ENCODE measurements at places on chromosomes 5 and 9. TPM values are rescaled to one million over a fixed set of nuclear protein-coding genes. Genes with fewer than 3 reads are reported as not detected.

FAM163B gene
- total RNA-seq: not detected

PCA3 gene
- not detected for total RNA-seq

C1QTNF2 gene
- not detected for total RNA-seq

DNA sequence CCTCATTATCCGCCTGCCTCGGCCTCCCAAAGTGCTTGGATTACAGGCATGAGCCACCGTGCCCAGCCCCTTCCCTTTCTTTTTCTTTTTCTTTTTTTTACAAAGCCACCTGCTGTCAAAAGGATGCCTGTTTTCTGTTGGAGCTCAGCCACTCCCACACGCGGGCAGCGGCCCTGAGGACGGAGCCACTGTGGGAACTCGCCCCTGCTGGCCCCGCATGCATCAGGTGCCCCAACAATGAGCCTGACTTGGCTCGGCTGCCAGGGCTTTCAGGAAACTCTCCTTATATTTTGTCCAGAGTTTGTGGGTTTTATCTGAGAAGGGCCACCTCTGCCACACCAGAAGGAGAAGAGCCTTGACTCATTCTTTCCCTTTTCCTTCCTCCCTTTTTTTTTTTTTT is 37.1 kb upstream of the LRRC14B start:
- H3K27ac ChIP-seq: no peak overlapping the region
- peaks cover 52% of the 10 kb centered on the region for H3K27me3 ChIP-seq
- no peak for DNase-seq
- H3K36me3 ChIP-seq: no peaks in the 10 kb centered on the region

- H3K27ac ChIP-seq: no peak overlapping the region
- peaks cover 4% of the 10 kb centered on the region for H3K27me3 ChIP-seq
- H3K4me3 ChIP-seq: no peak overlapping the region
- H3K4me1 ChIP-seq: no peaks in the 10 kb centered on the region
- no peak for DNase-seq
Observed at GRCh38 chr5:79844571-79844970, 146.5 kb downstream of the MTX3 start.

DNA sequence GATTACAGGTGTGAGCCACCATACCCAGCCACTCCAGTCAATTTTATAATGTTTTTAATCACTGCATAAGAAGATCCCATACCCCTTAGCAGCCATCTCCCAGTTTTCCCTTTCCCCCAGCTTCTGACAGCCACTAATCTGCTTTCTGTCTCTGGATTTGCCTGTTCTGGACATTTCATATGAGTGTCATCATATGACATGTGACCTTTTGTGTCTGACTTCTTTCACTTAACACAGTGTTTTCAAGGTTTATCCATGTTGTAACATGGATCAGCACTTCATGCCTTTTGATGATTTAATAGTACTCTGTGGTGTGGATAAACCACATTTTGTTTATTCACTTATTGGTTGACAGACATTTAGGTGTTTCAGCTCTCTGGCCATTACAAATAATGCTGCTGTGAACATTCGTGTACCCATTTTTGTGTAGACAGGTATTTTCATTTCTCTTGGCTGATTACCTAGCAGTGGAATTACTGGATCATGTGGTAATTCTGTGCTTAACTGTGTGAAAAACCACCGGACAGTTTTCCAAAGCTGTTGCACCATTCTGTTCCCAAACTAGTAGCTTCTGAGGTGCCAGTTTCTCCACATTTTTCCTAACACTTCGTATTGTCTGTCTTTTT is 8.6 kb downstream of the SUSD3 start:
- H3K27ac ChIP-seq: no peak overlapping the region
- H3K4me3 ChIP-seq: no peak overlapping the region
- no peak for DNase-seq
- peaks cover 16% of the 10 kb centered on the region for H3K4me1 ChIP-seq

DNA sequence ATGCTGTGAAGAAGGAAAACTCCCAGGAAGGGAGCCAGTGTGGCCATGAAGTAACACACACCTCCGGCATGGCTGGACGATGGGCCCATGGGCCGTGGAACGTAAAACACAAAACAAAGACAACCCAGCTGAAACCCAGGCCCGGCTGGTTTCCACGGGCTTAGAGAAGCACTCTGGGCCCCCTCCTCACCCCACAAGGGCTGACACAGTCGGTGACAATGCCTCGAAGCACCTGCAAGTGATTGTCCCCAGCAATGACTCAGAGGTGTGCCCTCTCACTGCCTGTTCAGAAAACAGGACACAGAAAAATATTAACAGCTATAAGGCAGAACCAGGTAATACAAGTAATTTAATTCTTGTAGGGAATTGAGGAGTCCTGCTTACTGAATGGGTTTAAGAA is 135.3 kb downstream of the ROR2 start:
- no peaks in the 10 kb centered on the region for H3K36me3 ChIP-seq
- H3K27me3 ChIP-seq: peaks cover 52% of the 10 kb centered on the region
- H3K4me1 ChIP-seq: no peaks in the 10 kb centered on the region
- no peak overlapping the region for H3K27ac ChIP-seq

All from HepG2 (cell line).